Subcutaneous preadipocyte (primary cell): ENCODE measurements at places on chromosomes 2 and 18. TPM values are rescaled to one million over a fixed set of nuclear protein-coding genes. Genes with fewer than 3 reads are reported as not detected.

RMC1 gene
- 18.4 and 23.7 TPM in 2 replicates for total RNA-seq

DUSP19 gene
- 1.1 and 2.2 TPM in 2 replicates for total RNA-seq

FSHR gene
- not detected in 2 replicates for total RNA-seq

ADRA2B gene
- total RNA-seq = not detected in 2 replicates

RSAD2 gene
- total RNA-seq = 0.37 and 0.39 TPM in 2 replicates

PRSS56 gene
- total RNA-seq = not detected in 2 replicates

OTX1 gene
- total RNA-seq = 0.20 TPM in 1 of 2 replicates, not detected in the other

DSG1 gene
- not detected in 2 replicates for total RNA-seq

CCDC68 gene
- total RNA-seq = 1.5 and 2.0 TPM in 2 replicates

PARD6G gene
- total RNA-seq = 0.59 and 1.1 TPM in 2 replicates

CFAP65 gene
- total RNA-seq = 0.20 TPM in 1 of 2 replicates, not detected in the other

MEP1B gene
- total RNA-seq = not detected in 2 replicates

CXCR1 gene
- total RNA-seq = not detected in 2 replicates

VWA3B gene
- total RNA-seq = not detected in 2 replicates

ALPP gene
- total RNA-seq = not detected in 2 replicates

FEV gene
- not detected in 2 replicates for total RNA-seq

CTNNA2 gene
- not detected in 2 replicates for total RNA-seq

GCG gene
- not detected in 2 replicates for total RNA-seq

STON1 gene
- 3.3 and 7.4 TPM in 2 replicates for total RNA-seq

TXNDC2 gene
- under 0.01 TPM in 1 of 2 replicates, not detected in the other for total RNA-seq

ZNF385B gene
- under 0.01 and 0.37 TPM in 2 replicates for total RNA-seq
